ENCODE measurements at places on chromosomes 12 and 14. TPM values are rescaled to one million over a fixed set of nuclear protein-coding genes. Genes with fewer than 3 reads are reported as not detected.

- DNase-seq = no peak
Measured at GRCh38 chr12:22407397-22407796, 72.9 kb upstream of the ST8SIA1 start.

GRCh38 chr12:39047539-39048262 is 142.3 kb upstream of the CPNE8 start:
- DNase-seq = no peak

DNA sequence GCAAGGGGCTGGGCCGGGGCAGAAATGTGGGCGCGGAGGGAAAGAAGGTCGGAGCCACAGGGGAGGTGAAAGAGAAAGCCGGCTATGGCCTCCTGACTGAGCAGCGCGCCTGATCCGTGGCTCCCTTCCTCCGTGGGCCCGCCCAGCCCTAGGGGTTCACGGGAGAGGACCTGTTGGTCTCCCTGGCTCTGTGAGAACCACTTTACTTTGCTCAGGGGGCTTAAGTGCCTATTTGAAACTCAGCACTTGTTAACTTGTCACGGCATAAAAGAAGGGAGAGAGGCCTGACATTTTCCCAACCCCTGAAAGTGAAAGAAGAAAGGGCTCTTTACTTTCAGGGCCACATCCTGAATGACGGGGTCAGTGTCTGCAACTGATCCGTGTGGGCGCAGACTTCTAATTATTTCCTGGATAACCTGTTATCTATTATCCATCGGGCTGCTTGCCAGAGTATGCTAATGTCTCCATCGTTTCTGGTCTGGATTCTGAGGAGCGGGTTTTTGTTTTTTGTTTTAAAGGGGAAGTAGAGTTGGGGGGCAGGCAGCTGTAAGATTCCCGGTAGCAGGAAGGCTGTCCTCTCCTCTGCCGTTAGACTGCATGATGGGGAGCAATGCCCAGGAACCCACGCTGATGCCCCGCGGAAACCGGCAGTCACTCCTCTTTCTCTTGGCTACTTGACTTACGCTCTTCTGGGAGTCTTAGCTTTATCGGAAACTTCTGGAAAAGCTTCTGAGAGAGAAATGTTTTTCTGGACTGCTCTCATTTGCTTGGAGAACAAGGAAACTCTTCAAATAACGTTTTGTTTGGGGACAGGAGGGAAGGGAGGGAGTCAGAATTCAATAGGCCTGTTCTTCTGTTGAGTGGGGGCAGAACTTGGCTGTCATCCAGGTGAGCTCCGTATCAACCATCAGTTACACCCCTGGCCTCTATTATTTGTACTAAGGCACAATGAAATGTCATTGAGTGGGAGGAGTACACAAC is 127.7 kb upstream of the MAX start:
- DNase-seq = peak; percentile 88

DNA sequence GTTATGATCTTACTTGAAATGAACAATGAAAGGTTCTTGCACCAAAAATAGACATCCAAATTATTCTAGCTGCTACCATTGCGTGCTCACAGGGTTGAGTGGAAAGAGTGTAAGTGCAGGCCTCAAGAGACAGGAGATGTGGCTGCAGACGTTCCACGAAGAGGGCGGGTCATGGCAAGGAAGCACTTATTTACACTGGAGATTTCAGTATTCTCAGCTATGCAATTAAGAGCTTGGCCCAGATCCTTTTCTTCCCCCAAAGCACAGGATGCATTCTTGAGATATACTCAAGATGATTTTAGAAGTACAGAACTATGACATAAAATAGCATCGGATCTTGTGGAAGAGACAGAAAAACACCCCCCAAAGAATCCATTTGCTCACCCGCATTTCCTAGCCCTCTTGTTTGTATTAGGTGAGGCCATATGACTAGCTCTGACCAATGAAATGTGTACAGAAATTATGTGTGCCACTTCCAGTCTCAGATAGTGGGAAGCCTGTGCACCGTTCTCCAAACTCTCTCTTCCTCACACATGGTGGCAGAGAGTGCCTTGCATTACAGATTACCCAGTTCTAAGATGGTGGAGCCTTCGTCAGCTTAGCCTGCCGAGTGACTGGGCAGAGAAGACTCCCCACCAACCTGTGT is 261.4 kb downstream of the TTC8 start:
- no peak for DNase-seq

DNA sequence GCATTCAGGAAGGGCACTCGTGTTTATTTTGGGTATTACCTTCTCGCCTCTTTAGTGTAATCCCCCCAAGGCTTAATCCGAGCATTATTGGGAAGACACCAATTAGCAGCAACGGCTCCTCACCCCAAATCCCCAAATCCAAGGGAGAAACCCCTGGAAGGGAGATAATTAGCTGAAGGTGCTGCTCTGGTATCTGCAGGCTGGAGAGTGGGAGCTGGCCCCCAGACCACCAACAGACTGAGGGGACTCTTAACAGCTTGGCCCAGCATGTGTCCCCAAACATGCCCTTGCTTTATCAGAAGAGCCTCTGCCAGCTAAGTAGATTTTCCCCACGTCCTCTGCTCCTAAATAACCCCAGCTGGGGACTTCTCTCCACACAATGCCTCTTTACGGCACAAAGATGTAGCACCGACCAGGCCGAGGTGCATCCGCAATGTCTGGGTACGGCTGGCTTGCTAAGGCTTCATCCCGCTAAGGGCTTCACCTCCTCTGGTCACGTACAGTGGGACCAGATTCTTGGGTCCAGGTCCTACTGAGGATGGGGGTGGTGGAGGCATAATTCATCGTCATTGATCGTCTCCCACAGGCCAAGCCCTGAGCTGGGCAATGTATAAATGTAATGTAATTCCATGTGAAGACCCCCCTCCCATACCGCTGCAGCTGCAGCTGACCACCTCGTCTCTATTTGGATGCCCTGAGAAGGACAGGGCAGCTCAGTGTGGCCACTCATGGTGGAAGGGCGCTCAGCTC is 123.7 kb upstream of the GSC start:
- no peak for DNase-seq

- no peak for DNase-seq
Measured at GRCh38 chr12:112029301-112029700, 16.1 kb downstream of the ERP29 start.

GRCh38 chr12:105856048-105856405 is 282.7 kb downstream of the NUAK1 start:
- no peak for DNase-seq

DNA sequence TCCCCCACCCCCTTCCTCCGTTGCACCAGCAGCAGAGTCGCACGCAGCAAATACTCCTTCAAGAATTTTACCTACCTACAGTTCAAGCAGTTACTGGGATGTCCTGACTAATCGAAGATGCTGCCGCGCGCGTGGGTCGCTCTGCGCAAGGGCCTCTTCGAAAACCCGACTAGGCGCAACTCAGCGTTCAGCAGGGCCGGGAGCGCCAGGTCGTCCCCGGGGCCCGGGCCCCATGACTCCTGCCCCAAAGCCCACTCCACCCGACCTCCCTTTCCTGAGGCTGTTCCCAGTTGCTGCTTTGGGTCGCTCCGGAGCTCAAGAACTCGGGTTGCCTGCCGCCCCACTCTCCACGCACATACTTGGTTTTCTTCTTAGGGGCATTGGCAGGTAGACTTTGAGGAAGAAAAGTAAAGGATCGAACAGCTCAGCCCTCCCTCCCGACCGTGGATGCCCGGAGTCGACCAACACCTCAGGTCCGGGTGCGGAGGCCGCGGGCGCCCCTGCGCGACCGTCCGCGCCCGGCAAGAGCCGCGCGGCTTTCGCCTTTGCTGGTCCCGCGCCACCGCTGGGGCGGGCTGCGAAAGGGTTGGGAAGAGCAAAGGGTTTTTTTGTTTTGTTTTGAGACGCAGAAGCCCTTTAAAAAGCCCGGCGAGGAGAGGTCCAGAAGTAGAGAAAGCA is 1.9 kb downstream of the BMP4 start:
- DNase-seq = peak; percentile 57

GRCh38 chr12:83514372-83514771 is 827.7 kb downstream of the TMTC2 start:
- peak; percentile 52 for DNase-seq

- DNase-seq = peak; percentile 77
Measured at GRCh38 chr14:34374998-34375740, 86.9 kb downstream of the SPTSSA start.

- no peak for DNase-seq
Measured at GRCh38 chr14:99117671-99118045, 154.3 kb downstream of the BCL11B start.

- DNase-seq = no peak
Measured at GRCh38 chr12:120905856-120906384, 1.8 kb upstream of the SPPL3 start.

- DNase-seq = no peak
Measured at GRCh38 chr12:106192659-106193393, 54.1 kb upstream of the NUAK1 start.

- DNase-seq = peak; percentile 34
Measured at GRCh38 chr12:2052826-2053678, at the start of gene CACNA1C. Gene CACNA1C (plus strand): TSS chr12:2052987. CDS start chr12:2053563, 576 bp downstream.

GRCh38 chr12:102759466-102759865 is 157.6 kb downstream of the PAH start:
- DNase-seq = no peak

DNA sequence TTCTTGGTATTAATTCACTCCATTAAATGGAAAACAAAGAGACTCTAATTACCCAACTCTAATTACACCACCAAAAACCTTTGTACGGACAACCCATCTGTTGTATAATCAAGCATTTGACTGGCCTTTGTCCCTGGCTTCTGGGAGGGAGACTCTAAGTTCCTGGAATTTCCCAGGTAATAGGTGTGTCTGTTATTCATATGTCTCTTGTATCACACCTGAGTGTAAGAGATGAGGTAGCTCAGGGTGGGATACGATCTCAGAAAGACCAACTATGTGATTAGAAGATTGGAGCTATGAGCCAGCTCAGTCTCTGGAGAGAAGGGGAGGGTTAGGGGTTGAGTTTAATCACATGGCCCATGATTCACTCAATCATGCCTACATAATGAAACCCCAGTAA is 94.7 kb upstream of the PLXNC1 start:
- DNase-seq = no peak

GRCh38 chr14:96698960-96699539 is 98.1 kb upstream of the VRK1 start:
- no peak for DNase-seq

DNA sequence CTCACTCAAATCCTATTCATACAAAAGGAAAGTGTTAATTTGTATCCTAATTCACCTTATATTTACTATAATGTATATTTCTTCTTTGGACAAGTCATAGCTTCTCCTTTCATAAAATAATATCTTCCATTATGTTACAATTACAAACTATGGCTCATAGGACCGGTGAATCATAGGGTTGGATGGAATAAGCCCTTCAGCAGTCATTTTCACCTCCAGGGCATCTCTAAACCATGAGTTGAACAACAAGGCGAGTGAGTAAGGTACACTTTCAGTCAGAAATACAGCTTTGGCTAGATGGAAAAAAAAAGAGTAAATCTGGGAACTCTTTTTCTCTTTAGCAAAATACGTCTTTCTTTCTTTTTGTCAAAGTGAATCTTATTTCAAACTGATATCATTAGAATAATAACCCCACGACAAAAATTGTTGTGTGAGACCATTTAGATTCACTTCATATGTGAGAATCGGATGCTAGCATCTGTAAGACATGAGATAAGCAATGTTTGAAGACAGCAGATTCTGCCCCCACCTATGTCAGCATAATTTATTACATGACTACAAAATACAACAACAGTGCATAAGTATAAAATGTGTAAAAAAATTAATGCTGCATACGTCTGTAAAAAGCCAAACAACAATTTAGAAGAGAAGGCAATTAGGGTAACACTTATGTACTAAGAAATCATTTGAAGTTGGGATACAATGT is 184.4 kb upstream of the SLC38A2 start:
- DNase-seq = no peak

DNA sequence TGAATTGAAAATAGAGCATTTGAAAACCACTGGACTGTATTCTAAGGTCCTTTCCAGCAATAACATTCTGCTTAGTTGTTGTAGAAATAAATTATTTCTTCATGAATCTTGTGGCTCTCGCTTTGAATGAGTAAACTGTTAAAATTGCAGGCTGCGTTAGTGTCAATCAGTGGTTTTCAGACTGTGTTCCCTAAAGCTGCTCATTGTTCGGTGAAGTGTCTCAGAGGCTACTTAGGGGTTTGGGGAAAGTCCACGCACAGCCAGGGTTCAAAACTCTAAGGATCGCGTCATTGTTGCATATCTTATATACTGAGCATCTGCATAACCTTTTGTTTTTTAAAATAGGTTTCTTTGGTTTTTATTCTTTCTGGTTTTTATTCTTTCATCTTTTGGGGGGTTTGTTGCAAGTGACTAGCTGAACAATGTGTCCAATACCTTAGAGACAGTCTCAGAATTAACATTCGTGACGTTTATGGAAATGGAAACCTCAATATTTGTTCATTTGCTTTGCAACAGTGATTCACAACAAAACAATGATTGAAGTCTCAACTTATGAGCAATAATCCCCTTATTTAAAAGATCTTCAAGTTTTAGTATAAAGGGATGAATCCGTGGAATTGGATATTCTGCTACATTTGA is 108.1 kb downstream of the TTLL5 start:
- DNase-seq = no peak

DNA sequence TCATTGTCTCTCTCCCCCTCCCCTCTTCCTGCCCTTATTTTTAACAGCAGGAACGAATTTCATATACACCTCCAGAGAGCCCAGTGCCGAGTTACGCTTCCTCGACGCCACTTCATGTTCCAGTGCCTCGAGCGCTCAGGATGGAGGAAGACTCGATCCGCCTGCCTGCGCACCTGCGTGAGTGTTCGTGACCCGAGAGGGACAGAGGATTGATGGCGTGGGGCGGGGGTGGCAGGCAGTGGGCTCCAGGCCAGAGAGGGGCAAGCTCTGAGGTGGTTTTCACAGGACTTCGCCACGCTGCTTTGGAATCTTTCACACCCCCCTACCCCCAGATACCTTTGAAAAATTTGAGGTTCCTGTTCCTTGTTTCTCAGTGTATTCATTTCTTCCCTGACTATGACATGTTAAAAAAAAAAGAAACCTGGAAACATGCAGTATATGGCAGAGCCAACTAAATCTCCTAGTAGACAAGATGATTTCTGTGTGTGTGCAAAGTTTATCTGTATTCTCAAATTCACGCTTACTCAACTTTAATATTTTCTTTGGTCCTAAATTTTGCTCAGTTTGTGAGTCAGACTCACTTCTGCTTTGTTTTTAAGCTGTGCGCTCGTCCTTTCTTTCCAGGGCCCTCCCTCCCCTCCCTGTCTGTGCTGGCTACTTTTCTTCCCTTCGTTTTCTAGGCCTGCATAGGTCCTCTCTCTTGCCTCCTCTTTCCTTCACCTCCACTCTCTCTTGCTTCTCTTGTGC is 103.1 kb downstream of the ETV6 start:
- no peak for DNase-seq

C12orf56 gene
- total RNA-seq = not detected

CRIP1 gene
- not detected for total RNA-seq

ASCL1 gene
- total RNA-seq = 0.29 TPM

LALBA gene
- not detected for total RNA-seq

PAH gene
- total RNA-seq = not detected

KRT5 gene
- total RNA-seq = 9.0 TPM

LRP1 gene
- total RNA-seq = 455 TPM

CAPZA3 gene
- total RNA-seq = not detected

KCNA5 gene
- total RNA-seq = 5.0 TPM

RPGRIP1 gene
- 0.58 TPM for total RNA-seq

RDH11 gene
- total RNA-seq = 71.6 TPM

GSKIP gene
- total RNA-seq = 7.0 TPM

LUM gene
- total RNA-seq = 12.5 TPM

KIF26A gene
- total RNA-seq = 0.89 TPM

TDP1 gene
- total RNA-seq = 26.8 TPM

AKAP6 gene
- 132 TPM for total RNA-seq

HOXC6 gene
- total RNA-seq = 2.0 TPM

EXOC3L4 gene
- total RNA-seq = 1.3 TPM

TAS2R8 gene
- not detected for total RNA-seq

TAS2R20 gene
- 11.6 TPM for total RNA-seq

LHX5 gene
- not detected for total RNA-seq

WNT1 gene
- total RNA-seq = not detected

CLEC4D gene
- total RNA-seq = not detected

NOS1 gene
- 0.29 TPM for total RNA-seq
